Activated naive CD8-positive, alpha-beta T cell treated with anti-CD3 and anti-CD28 coated beads, Interleukin-2, amount 10 ng/mL, durations not matched to agents 7 days and 5 days (primary cell): ENCODE measurements at places on chromosomes 5 and 9. TPM values are rescaled to one million over a fixed set of nuclear protein-coding genes. Genes with fewer than 3 reads are reported as not detected.

DNA sequence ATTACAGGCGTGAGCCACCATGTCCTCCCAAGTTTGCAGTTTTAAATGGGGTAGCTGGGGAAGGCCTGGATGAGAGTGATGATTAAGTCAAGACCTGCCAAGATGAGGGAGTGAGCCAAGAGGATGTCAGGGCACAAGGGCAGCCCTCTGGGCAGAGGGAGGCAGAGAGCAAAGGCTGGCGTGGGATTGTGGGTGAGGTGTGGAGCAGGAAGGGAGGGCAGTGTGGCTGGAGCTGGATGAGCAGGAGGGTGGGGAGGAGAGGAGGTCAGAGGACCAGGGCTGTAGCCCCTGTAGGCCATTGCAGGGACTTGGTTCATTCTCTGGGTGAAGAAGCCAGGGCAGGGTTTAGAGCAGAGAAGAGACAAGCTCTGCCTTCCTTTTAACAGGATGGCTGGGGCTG, 53.7 kb upstream of the CTNNA1 start:
- peaks cover 59% of the 10 kb centered on the region for H3K27me3 ChIP-seq
- no peak overlapping the region for H3K27ac ChIP-seq
- no peak for DNase-seq
- no peaks in the 10 kb centered on the region for H3K36me3 ChIP-seq
- H3K4me3 ChIP-seq = no peak overlapping the region

ACTBL2 gene
- not detected for total RNA-seq

MPDZ gene
- not detected for total RNA-seq

MARVELD2 gene
- total RNA-seq = 0.42 TPM

NR2F1-AS1 gene
- not detected for total RNA-seq

- no peaks in the 10 kb centered on the region for H3K4me1 ChIP-seq
- H3K36me3 ChIP-seq = no peaks in the 10 kb centered on the region
- no peak overlapping the region for H3K27ac ChIP-seq
- H3K4me3 ChIP-seq = no peak overlapping the region
- peaks cover 15% of the 10 kb centered on the region for H3K27me3 ChIP-seq
- DNase-seq = no peak
These were observed 240.0 kb downstream of the SMARCA2 start for GRCh38 chr9:2255128-2255527.

FBP2 gene
- total RNA-seq = not detected

GRCh38 chr9:37390759-37391158, 31.7 kb upstream of the GRHPR start:
- no peak overlapping the region for H3K4me3 ChIP-seq
- no peak overlapping the region for H3K27ac ChIP-seq
- H3K27me3 ChIP-seq = no peaks in the 10 kb centered on the region
- DNase-seq = peak; percentile 47
- no peaks in the 10 kb centered on the region for H3K36me3 ChIP-seq
- H3K4me1 ChIP-seq = peaks cover 4% of the 10 kb centered on the region

GRCh38 chr5:123217173-123217572, 128.1 kb downstream of the PRDM6 start:
- no peaks in the 10 kb centered on the region for H3K4me1 ChIP-seq
- H3K27me3 ChIP-seq = no peaks in the 10 kb centered on the region
- DNase-seq = no peak
- no peak overlapping the region for H3K27ac ChIP-seq
- no peaks in the 10 kb centered on the region for H3K36me3 ChIP-seq
- no peak overlapping the region for H3K4me3 ChIP-seq

LIFR gene
- total RNA-seq = not detected

GLDC gene
- not detected for total RNA-seq

DNA sequence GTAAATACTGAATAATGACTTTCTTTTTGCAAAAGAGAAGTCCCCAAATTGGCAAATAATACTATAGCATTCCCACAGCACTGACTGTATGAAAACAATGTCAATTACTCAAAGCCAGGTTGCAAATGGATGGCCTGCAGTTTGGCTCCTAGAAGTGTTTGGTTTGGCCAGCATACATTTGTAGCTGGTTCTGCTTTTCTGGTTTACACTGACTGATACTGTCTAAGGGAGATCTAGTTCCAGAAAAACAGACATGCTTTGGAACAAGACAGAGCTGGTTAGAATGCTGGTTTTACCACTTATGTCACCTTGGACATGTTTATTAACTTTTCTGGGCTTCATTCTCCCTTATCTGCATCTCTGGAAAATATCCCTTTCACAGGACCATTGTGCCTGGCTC, 81.5 kb upstream of the TRPM3 start:
- no peak overlapping the region for H3K4me3 ChIP-seq
- no peaks in the 10 kb centered on the region for H3K4me1 ChIP-seq
- H3K36me3 ChIP-seq = no peaks in the 10 kb centered on the region
- no peak for DNase-seq

CMYA5 gene
- 0.28 TPM for total RNA-seq

RPL12 gene
- 1,343 TPM for total RNA-seq

DNA sequence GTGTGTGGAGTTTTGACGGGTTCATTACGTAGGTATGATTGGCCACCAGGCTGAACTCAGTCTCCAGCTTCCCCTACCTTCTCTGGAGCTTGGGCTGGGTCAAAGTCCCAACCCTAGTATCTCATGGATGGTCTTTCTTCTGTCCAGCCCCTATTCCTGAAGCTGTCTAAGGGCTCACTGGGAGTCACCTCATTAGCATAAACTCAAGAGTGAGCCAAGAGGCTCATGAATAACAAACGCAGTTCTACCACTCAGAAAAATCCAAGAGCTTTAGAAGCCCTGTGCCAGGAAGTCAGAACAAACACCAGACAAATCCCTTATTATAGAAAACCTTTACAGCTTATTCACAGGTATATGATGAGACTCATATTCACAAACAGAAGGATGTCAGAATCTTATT, 180.3 kb upstream of the NFIL3 start:
- H3K27ac ChIP-seq = no peak overlapping the region
- DNase-seq = no peak
- no peaks in the 10 kb centered on the region for H3K4me1 ChIP-seq
- no peaks in the 10 kb centered on the region for H3K36me3 ChIP-seq

GRCh38 chr5:9615331-9615730, 14.8 kb downstream of the TAS2R1 start:
- no peak overlapping the region for H3K4me3 ChIP-seq
- H3K4me1 ChIP-seq = no peaks in the 10 kb centered on the region
- no peaks in the 10 kb centered on the region for H3K36me3 ChIP-seq
- H3K27me3 ChIP-seq = no peaks in the 10 kb centered on the region
- H3K27ac ChIP-seq = no peak overlapping the region
- DNase-seq = no peak

DNA sequence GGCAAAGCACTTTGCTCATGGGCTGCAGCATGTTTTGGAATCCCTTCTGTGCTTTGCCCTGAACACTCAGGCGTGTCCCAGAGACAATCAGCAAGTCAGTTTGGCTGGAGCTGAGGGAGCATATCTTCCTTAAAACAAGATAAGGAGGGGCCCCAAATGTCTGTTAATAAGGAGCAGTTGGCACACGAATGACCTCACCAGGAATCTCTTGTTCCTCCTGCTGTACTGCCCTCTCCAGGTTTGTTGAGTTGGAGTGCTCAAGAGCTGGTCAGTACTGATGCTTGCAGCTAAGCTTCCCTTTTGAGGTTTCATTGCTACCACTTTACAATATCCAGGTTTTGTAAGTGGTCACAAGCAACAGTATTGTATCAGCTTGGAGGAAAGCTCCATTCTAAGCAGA, 101.3 kb upstream of the EGFLAM start:
- H3K27me3 ChIP-seq = peaks cover 7% of the 10 kb centered on the region
- H3K4me1 ChIP-seq = no peaks in the 10 kb centered on the region
- no peak overlapping the region for H3K4me3 ChIP-seq
- H3K36me3 ChIP-seq = no peaks in the 10 kb centered on the region
- no peak overlapping the region for H3K27ac ChIP-seq
- no peak for DNase-seq

GRCh38 chr5:67315082-67315989, 118.7 kb upstream of the CD180 start:
- no peaks in the 10 kb centered on the region for H3K27me3 ChIP-seq
- peaks cover 4% of the 10 kb centered on the region for H3K36me3 ChIP-seq
- H3K27ac ChIP-seq = no peak overlapping the region
- no peak for DNase-seq
- no peak overlapping the region for H3K4me3 ChIP-seq
- peaks cover 7% of the 10 kb centered on the region for H3K4me1 ChIP-seq

DNA sequence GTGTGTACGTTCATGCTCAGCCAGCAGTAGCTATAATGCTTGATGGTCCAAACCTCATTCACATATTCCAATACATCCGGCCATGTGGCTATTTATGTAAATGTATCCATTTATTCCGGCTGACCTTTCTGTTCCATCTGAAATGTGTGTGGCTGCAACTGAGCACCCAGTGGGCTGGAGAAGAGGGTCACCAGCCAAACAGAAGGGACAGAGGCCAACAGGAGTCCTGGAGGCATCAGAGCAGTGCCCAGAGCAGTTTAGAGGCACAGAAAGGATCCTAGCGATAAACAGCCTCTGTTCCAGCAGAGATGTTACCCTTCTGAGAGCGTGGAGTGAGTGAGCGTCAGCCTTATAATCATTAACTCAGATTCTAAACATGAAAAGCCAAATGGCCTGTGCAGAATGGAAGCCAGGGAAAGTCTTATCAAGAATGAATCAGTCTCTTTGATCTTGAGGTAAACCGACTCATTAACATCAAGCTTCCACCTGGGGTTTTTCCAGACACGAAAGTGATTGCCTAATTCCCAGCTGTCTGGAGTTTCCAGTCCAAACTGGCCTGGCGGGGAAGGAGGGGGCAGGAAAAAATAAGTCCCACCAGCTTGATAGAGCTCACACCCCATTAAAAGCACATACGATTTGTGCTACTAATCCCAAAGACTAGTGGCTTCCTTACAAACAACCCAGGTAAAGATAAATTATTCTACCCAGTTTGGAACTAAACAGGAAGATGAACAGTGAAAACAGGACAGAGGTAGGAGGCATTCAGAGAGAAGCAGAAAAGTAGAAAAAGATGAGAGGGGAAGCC, 55.7 kb downstream of the SUSD1 start:
- H3K36me3 ChIP-seq = peaks cover 27% of the 10 kb centered on the region
- DNase-seq = no peak
- no peak overlapping the region for H3K27ac ChIP-seq

DNA sequence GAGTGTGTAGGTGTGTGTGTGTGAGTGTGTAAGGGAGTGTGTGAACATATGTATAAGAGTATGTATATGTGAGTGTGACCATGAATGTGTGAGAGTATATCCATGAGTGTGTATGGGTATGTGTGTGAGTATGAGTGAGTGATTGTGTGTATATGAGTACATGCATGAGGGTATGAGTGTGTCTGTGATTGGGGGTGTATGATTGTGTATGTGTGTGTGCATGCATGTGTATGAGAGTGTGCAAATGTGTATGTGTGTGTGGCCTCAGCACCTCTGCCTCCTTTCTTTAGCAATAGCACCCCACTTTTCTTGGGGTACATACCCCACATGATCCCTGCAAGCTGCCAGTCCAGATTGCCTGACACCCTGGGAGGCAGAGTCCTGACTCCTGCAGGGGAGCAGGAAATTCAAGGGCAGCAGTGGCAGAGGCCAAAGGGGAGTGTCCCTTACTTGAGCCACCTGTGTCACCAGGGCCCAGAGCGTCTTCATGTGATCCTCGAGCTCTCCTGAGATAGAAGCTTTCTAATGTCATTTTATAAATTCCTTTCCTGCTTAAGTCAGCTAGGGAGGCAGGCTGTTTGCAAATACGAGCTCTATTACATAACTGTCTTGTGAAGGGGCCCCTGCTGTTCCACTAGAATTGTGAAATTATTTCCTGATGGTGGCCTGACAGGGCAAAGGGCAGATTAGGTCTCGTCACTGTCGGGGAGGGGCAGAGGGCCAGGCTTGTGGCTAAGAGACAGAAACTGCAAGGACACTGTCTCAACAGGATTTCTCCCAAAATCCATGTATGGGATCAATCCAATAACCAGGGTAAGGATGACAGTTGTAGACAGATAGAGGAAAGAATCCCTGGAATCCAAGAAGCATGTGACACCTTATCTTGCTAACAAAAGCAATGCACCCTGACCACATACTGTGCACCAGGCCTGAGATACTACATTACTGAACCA, 389.1 kb downstream of the GADD45G start:
- H3K36me3 ChIP-seq = no peaks in the 10 kb centered on the region
- no peak overlapping the region for H3K27ac ChIP-seq
- DNase-seq = no peak
- H3K27me3 ChIP-seq = no peaks in the 10 kb centered on the region

RNF208 gene
- total RNA-seq = 7.2 TPM

DNA sequence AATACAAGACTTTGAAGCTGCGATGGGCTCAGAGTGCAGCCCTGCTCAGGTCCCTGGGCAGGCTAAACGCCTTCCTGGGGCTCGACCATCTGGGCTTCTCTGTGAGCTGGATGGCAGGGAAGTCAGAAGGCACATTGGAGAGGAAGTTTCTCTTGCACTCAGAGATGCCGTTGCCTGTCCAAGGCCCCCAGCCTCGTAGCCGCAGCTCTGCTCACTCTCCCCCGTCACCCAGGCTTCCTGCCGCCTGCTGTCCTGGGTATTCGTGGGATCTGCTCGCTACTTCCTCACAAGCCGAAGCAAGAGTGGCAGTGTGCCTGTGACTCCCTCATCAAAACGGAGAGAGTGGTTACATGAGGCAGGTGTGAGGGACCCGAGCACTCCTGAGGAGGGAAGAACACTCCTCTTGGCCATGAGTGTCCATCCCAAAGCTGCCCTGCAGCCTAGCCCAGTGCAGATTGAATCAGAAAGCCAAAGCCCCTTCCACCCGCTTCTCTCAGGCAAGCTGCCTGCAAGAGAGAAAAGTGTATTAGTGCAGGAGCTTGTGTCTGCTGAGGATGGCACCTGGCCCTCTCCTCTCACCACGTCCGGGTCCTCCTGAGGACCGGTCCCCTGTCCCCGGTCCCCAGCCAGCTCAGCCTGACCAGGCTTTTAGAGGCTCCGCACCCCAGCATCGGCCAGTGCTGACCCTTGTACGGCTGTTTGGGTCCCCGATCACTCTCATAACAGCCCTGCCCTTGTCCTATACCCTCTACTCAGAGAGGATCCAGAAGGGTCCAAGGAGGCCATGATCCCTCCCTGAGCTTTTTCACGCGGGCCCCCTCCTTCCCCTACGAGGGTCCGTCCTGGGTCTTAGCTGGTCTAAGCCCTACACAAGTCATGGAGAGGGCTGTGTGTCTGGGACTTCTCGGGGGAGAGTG, 7.3 kb downstream of the FCN2 start:
- no peak overlapping the region for H3K4me3 ChIP-seq
- H3K36me3 ChIP-seq = no peaks in the 10 kb centered on the region
- no peak overlapping the region for H3K27ac ChIP-seq
- DNase-seq = no peak
- no peaks in the 10 kb centered on the region for H3K27me3 ChIP-seq

- DNase-seq = no peak
- peaks cover 3% of the 10 kb centered on the region for H3K4me1 ChIP-seq
- no peak overlapping the region for H3K4me3 ChIP-seq
- no peaks in the 10 kb centered on the region for H3K27me3 ChIP-seq
- H3K27ac ChIP-seq = no peak overlapping the region
- H3K36me3 ChIP-seq = peaks cover 22% of the 10 kb centered on the region
These were observed 23.9 kb upstream of the SAP30L start for GRCh38 chr5:154421868-154422267.

CTSV gene
- total RNA-seq = 0.45 TPM

DNA sequence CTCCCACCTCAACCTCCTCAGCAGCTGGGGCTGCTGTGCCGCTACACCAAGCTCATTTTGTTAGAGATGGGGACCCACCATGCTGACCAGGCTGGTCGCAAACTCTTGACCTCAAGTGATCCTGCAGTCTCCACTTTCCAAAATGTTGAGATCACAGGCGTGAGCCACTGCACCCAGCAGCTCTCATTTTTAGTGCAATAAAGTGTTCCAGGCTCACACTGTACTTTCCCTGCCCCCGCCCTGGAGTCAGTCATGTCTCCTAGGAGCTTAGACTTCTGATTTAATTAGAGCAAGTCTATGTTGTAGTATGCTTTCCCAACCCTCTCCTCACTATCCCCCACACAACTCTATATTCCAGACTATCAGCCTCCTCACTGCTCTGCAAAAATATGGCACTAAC, 238.0 kb upstream of the ACTBL2 start:
- peaks cover 3% of the 10 kb centered on the region for H3K27me3 ChIP-seq
- DNase-seq = no peak
- no peaks in the 10 kb centered on the region for H3K36me3 ChIP-seq
